GM13976 (cell line): ENCODE measurements at places on chromosomes 1 and 21.
A peak's percentile ranks its signal among the peaks of the same experiment; 100 is the strongest.

- DNase-seq: no peak
Measured at GRCh38 chr1:168623003-168623828, 46.8 kb downstream of the XCL1 start.

DNA sequence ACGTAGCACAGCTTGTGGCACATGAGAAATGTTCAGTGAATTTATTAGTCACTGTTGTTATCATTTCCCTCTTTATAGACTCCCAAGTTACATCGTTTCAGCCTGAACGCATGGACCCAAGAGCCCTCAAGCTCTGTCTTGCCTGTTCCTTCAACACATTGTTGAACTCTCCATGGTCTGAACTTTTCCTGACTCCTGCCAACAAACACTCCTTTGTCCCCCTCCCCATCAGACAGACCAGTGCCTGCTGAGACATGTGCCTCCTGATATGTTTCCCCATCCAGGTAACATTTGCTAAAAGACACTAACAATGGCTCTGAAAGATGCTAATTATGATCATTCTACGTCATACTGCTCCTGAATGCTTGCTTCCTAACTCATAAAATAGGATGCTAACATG lies 108.7 kb upstream of the NFIA start:
- no peak for DNase-seq

DNA sequence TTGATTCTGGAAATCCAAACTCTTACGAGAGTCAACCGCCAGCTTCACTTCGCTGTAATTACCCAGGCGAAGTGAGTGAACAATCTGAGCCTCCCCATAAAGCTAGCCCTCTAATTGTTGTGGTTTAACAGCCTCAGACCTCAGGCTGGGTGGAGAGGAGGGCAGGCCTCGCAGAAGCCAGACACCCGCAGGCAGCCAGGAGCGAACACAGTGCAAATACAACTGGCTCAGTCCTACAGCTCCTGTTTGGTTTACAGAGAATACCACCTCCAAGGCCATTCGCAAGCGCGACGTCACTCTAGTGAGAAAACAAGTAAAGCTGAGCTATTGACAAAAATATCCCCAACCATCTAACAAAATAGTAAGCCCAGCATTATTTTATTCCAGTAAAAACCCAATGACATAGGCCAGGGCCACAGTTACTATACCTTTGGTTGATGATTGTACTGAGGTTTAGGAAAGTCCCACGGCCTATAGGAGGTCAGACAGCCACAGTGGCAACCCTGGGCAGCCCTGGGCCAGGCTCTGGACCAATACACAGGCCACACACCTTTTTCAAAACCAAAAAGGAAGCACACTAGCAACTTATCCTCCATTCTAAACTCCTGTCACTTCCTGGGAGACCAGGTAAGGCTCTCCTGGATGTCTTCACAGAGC lies 163.3 kb downstream of the ETS2 start:
- DNase-seq: no peak

GRCh38 chr1:39657923-39658485 lies 13.9 kb downstream of the NT5C1A start:
- peak; percentile 76 for DNase-seq

DNA sequence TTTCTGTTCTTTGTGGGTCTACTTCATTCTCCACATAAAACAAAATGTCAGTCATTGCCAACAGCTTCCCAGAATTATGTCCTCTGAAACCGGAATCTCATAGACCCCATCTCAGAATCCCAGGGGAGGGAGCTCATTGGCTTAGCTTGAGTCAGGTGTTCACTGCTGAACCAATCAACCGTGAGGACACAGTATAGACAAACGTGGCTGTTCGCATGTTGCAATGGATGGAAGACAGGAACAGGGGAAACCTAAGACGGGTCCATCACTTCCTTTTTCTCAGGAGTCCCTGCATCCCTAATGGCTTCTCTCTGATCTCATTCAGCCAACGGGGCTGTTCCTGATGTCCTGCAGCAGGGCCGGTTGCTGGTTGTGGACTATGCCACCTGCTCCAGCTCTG lies 9.1 kb downstream of the CELA2A start:
- DNase-seq: no peak

- DNase-seq: no peak
Measured at GRCh38 chr1:94235189-94236012, 2.0 kb downstream of the ARHGAP29 start.

DNA sequence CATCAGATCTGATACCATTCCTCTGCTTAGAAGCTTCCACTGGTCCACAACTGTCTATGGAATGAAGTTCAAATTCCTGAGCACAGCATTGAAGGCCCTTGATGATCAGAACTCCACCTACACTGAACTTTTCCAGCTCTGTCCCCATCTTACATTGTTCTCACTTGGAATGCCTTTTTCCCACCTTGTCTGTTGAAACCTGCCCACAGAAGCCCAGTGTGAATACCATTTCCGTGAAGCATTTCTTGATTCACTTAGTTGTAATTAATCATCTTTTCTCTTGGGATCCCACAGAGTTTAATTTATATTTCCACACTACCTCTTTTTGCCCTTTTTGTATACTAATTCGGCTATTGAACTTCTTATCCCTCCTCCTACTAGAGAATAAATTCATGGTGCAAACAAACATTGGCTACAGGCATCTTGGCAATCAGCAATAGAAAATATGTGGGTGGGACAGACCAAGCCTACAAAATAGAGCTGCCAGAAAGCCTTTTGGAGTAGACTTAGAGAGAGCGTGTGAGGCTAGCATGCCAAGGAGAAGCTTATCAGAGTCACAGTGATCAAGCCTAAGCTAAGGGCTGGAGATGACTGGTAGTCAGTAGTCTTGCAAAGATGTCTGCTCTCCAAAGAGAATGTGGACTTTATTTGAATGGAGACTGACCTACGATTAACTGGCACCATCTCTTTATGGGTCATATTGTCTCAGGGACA lies 26.1 kb downstream of the NHLH2 start:
- no peak for DNase-seq

- DNase-seq: no peak
Measured at GRCh38 chr1:34176830-34177603, at the start of gene C1orf94. Gene C1orf94 (plus strand): TSS chr1:34176907. CDS start chr1:34177790, 883 bp downstream.

- no peak for DNase-seq
Measured at GRCh38 chr1:214295934-214296333, 15.0 kb downstream of the SMYD2 start.

DNA sequence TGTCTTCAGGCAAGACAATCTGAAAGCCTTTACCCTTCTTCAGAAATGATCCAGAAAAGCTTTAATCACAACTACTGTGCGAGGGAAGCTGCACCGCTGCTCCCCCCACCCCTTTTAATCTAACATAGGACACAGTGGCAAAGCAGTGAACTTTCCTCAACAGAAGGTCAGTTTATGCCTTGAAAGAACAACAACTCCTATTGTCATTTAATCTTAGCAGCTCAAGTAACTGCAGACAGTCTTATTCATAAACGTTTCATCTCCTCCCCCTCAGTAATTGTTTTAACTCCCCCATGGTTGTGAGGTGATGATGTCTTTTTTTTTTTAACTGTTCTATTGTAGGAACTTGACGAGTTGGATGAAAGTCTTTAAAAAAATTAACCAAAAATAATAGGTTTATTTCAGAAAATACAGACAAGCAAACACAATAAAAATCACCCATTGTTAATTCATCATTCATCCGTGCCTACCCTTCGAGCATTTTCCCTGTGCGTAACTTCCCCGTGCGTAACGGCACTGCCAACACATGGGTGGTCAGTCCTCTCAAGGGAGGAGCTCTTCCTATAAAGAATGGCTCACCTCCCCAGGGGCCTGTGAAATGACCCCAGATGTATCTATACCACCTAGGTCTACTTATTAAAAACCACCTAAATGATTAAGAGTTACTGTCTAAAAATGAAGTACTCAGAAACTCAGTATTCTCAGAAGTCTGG lies 3.3 kb upstream of the ADAR start:
- DNase-seq: no peak

GRCh38 chr1:210905944-210906453 lies 227.9 kb downstream of the KCNH1 start:
- no peak for DNase-seq

DNA sequence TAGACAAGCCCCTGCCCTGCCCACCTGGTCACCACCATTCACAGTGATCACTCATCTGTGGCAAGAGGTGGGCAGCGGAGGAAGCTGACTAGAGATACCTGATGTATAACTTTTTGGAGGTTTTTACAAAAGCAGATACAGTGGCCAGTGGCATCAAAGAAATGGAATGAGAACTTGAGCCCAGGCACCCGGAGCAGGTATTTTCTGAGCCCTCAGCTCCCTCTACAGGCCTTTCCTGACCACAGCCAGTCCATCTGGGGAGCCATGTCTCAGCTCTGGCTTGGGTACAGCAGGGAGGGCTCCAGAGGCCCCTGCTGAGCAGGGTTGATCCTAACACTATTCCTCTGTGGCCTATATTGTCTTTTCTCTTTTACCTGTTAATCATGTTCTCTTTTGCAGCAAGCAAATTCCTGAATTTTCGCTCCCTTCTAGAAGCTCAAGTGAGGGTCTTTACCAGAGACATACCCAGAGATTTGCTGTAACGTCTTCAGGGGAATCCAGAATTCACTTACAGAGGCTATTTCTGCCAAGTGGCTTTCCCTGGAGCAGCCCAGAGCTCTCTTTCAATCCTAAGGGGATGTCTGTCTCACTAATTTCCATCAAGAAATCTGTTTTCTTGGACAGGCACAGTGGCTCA lies 27.3 kb downstream of the GPR157 start:
- DNase-seq: peak; percentile 86

- no peak for DNase-seq
Measured at GRCh38 chr1:39398278-39399021, 93.0 kb upstream of the BMP8A start.

DNA sequence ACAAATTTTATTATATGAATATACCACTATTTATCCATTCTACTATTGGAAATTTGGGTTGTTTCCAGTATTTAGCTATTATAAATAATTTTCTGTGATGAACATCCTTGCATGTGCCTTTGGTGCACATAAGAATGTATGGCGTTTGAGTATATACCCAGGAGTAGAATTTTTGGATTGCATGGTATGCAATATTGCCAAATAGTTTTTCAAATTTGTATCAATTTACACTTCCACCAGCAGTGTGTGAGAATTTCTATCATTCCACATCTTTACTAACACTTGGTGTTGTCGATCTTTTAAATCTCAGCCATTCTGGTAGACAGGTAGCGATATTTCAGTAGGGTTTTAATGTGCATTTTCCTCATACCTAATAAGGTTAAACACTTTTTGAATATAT lies 9.2 kb upstream of the FNBP1L start:
- no peak for DNase-seq

DNA sequence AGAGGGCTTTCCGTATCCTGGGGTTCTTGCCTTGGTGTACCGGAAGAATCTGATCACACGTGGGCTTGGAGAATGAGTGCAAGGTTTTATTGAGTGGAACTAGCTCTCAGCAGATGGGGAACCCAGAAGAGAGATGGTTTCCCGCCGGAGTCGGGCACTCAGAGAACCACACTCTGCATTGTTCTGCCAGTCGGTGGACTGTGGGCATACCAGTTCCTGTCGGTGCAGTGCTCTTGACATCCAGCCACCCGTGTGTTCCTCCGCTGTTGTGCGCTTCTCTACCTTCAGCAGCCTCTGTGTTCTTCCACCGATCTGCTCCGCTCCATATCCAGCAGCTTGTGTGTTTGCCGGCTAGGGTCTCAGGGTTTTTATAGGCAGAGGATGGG lies 10.8 kb upstream of the PPIE start:
- DNase-seq: no peak

GRCh38 chr1:91553177-91553591 lies 52.5 kb downstream of the CDC7 start:
- DNase-seq: no peak

DNA sequence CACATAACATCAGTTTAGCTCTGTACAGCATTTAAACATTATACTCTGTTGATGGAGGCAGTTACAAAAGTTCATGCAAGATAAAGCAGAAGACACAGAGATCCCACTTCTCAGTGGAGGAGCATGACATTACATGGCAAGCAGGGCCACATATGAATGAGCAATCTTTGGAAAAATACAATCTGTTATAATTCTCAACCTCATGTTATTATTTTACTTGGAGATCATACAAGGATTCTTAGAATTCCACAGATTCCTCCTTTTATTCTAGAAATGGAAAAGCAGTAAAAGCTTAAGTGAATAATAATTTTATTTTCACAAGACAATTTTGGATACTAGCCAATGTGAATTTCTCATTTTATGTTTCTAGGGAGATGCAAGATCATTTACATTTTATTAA lies 66.6 kb downstream of the IFI44 start:
- no peak for DNase-seq

DNA sequence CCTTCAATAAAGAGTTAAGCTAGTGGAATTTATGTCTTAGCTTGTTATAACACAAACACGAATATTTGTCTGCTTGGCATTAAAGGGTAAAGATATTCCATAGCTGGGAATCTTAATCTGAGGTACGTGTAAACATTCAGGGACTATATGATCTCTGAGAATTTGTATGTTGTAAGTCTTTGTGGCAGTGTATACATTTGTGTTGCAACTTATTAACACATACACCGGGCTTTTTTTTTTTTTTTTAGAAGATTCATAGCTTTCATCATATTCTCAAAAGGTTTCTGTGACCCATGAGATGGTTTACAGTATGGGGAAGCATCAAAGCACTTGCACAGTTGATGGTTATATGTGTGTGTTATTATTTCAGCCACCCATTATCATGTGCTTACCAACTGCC lies 3.0 kb downstream of the GGPS1 start:
- DNase-seq: no peak

DNA sequence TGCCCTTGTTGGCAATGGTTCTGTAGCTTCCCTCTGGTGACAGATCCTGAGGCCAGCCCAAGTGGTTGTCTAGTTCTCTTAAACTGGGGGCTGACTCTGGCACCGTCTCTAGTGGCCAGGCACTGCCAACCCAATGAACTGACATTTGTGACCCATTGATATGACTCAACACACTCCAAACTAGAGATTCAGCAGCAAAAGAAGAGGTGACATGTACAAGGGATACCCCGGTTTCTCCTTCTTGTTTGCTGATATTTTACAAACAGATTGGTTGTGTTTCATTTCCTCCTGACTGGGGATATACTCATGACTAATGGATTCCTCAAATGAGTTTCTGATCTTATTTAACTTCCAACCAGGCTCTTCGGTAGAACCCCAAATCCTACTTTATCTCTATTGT lies 65.9 kb upstream of the DNAJC6 start:
- DNase-seq: no peak

- DNase-seq: no peak
Measured at GRCh38 chr1:160076295-160076694, 5.0 kb upstream of the KCNJ9 start.

GRCh38 chr1:6995789-6996188 lies 210.5 kb downstream of the CAMTA1 start:
- DNase-seq: no peak

DNA sequence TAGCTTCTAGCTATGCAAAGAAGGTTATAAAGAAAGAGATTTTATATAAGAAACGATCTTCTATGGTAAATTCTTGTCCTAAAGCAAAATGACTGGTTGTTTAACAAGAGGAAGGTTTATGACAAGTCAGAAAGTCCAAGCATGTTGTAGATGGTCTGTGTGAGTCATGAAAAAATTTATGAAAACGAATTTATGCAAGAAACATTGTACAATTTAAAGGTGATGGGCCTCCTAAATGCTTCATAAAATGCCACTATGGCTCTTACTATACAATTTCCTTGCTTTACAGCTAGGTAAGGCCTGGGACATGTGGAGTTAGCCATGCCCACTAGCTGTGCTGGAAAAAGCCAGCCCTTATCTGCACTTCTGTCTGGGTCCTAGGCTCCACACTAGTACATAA lies 125.4 kb downstream of the PTGER3 start:
- DNase-seq: no peak

GRCh38 chr1:14598007-14598497 lies 433 bp upstream of the KAZN start:
- peak; percentile 28 for DNase-seq

GRCh38 chr1:168469690-168470089 lies 74.1 kb downstream of the XCL2 start:
- no peak for DNase-seq
